ENCODE measurements at places on chromosomes 1 and 21.

- H3K36me3 ChIP-seq, result no peaks in the 10 kb centered on the region
- no peak for DNase-seq
- no peak overlapping the region for H3K4me3 ChIP-seq
- no peaks in the 10 kb centered on the region for H3K27me3 ChIP-seq
Observed at GRCh38 chr1:167276969-167277368, 56.3 kb downstream of the POU2F1 start.

DNA sequence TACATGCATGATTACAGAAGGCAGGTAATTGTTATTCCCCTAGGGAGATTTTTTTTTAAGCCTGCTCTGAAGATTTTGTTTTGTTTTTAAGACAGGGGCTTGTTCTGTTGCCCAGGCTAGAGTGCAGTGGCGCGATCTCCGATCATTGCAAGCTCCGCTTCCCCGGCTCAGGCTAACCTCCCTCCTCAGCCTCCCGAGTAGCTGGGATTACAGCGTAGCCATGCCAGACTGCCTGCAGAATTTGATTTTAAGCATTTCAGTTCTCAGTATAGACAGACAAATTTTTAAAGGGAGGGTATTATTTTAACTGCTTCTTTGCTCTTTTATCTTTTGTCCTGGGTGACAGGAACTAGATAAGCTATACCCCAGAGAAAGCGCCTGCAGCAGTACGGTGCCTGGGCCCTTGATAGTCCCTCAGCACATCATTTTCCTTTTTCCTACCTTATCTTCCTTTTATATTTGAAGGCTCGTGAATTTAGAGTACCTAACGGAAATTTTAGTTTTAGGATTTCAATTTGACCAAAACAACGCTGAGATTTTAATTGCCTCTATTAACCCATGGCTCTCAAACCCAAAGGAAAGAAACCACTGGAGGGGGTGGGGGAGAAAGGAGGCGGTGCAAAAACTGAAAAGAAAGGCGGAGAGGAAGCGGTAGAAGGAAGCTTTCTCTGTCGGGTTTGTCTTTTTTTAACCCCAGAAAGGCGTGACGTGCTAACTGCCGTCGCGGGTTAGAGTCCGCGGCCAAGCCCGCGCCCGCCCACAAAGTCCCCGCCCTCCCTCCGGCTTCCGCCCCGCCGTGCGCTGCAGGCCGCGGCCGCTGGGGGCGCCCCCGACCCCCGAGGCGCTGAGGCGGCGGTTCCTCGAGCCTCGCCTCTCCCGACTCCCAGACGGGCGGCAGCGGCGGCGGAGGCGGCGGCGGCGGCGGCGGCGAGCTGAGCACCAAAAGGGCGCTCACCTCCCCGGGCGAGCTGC lies at the start of gene EEIG2:
EEIG2 (plus strand) TSS at position 886 of the 972 bp plus-strand sequence. CDS start 329 bp downstream, outside the sequence.
- H3K4me3 ChIP-seq, result peak within 1 kb of the TSS; percentile 72
- no peaks in the 10 kb centered on the region for H3K36me3 ChIP-seq
- H3K4me1 ChIP-seq, result peaks cover 10% of the 10 kb centered on the region

GRCh38 chr1:17617787-17618557 lies 78.5 kb downstream of the ARHGEF10L start:
- H3K27ac ChIP-seq, result no peak overlapping the region
- no peak overlapping the region for H3K4me3 ChIP-seq
- peaks cover 93% of the 10 kb centered on the region for H3K36me3 ChIP-seq
- no peaks in the 10 kb centered on the region for H3K27me3 ChIP-seq

GRCh38 chr1:4083231-4084047 lies 183.4 kb upstream of the C1orf174 start:
- no peaks in the 10 kb centered on the region for H3K27me3 ChIP-seq
- H3K4me1 ChIP-seq, result peaks cover 39% of the 10 kb centered on the region
- no peak overlapping the region for H3K4me3 ChIP-seq
- no peaks in the 10 kb centered on the region for H3K36me3 ChIP-seq

GRCh38 chr1:7991504-7992440 lies 30.3 kb downstream of the PARK7 start:
- no peaks in the 10 kb centered on the region for H3K27me3 ChIP-seq
- no peaks in the 10 kb centered on the region for H3K4me1 ChIP-seq
- no peak for DNase-seq
- no peak overlapping the region for H3K27ac ChIP-seq

- DNase-seq, result no peak
- H3K27me3 ChIP-seq, result no peaks in the 10 kb centered on the region
- no peak overlapping the region for H3K4me3 ChIP-seq
- peaks cover 31% of the 10 kb centered on the region for H3K4me1 ChIP-seq
Observed at GRCh38 chr1:155242805-155243358, 12.4 kb downstream of the ENTREP3 start.
